ENCODE measurements at places on chromosomes 6 and 20. TPM values are rescaled to one million over a fixed set of nuclear protein-coding genes. Genes with fewer than 3 reads are reported as not detected.

Gene PRSS35
- polyA plus RNA-seq = 0.16 TPM

Gene TBX18
- not detected for polyA plus RNA-seq

Gene SLC17A2
- polyA plus RNA-seq = 26.2 TPM

Gene ULBP1
- polyA plus RNA-seq = not detected

Gene PTCHD4
- polyA plus RNA-seq = 0.07 TPM

Gene MEA1
- 37.2 TPM for polyA plus RNA-seq

Gene ZNFX1
- polyA plus RNA-seq = 7.2 TPM

Gene OR2H2
- not detected for polyA plus RNA-seq

Gene TREML2
- 0.04 TPM for polyA plus RNA-seq

Gene CAGE1
- not detected for polyA plus RNA-seq

Gene RIPPLY2
- polyA plus RNA-seq = not detected

Gene GRIK2
- 0.02 TPM for polyA plus RNA-seq

Gene CDSN
- polyA plus RNA-seq = not detected

Gene SIRPD
- polyA plus RNA-seq = not detected

Gene TRIM40
- polyA plus RNA-seq = not detected

Gene MATN4
- 0.05 TPM for polyA plus RNA-seq

Gene MEP1A
- polyA plus RNA-seq = 0.08 TPM

Gene MLIP
- polyA plus RNA-seq = 6.0 TPM

Gene HDGFL1
- not detected for polyA plus RNA-seq
